ENCODE measurements at places on chromosomes 12 and 14.

DNA sequence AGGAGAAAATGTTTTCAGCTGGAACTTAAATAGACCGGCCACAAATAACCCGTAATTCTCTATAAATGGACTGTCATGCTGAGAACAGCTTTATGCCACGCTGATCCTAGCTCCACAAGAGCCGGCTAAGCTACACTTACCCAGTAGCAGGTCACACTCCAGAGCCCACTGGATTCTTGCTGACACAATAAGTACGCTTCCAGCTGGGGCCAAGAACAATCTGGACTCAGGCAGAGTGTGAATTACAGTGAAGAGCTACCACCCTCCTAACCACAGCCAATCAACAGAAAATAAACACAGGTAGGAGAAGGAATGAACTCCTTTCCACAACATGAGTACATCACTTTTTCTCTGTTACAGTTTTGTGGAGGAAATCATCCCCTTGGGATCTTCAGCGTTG is 531.3 kb downstream of the GALC start:
- no peak for DNase-seq

DNA sequence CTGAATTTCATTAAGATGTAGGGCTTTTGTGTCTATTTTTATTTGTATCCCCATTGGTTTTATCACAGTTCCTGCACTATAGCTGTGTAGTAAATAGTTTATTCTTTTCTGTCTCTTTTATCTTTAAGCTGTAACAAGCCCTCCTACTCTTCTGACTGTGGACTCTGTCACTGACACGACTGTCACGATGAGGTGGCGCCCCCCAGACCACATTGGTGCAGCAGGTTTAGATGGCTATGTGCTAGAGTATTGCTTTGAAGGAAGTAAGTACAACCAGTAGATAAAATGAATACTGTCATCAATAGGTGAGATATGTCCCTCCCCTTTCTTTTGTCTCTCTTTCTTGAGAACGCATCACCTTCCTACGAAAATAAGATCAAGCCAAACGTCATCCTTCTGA is 34.1 kb upstream of the CHPT1 start:
- no peak for DNase-seq

- DNase-seq, result no peak
These were observed 48.6 kb downstream of the SH2B3 start for GRCh38 chr12:111454311-111454710.

DNA sequence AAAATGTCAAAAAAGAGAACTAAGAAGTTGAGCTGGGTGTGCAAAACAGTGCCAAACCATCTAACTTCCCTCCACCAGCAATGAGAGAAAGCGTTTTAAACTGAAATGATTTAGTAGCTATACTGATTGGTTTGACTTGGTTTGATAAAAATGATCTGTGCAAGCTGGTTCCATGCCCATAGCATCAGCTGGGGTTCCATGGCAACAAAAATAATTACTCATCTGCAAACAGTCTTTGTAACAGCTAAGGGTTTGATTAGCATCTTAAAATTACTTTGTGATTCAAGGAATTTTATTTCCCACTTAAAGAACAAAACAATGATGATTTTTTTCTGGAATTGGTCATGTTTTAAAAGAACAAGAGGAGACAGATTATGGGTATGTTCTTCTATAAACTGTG is 15.0 kb upstream of the BICD1 start:
- DNase-seq, result no peak
